Activated CD8-positive, alpha-beta memory T cell treated with anti-CD3 and anti-CD28 coated beads, Interleukin-2, amount 50 U/mL, for 48 hours (primary cell): ENCODE measurements at places on chromosomes 11 and 22.

GRCh38 chr22:38868286-38868721 is 3.7 kb downstream of the CBX6 start:
- no peak for DNase-seq

DNA sequence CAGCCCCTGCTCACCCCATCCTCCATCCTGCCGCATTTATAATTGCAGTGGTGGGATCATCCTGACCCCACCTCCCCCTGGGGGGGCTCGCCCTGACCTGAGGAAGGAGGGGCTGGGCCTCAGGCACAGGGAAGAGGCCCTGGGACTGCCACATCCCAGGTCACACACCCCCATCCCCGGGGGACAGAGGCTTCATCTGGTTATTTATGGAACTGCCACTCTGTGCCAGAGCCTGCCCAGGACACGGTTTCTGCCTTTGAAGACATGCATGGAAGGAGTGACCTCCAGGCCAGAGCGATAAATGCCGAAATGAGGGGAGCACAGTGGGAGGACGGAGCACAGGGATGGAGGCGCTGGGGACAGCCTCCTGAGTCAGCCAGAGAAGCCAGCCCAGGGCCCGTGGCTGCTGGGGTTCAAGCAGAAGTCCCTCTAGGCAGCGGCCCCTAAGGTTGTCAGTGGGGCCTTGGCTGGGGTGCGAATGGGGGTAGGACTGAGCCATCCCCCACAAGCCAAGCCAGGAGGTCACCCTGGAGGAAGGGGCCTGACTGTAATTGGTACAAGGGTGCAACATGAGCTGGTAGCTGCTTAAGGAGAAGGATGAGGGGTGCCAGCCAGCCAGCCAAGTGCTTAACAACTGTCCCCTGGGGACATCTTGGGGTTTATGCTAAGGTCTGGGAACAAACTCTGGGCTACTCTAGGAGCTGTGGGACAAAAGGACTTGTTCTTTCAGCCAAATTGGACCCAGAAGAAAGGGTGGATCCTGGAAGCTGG is 51.4 kb upstream of the SHISAL1 start:
- DNase-seq = no peak

DNA sequence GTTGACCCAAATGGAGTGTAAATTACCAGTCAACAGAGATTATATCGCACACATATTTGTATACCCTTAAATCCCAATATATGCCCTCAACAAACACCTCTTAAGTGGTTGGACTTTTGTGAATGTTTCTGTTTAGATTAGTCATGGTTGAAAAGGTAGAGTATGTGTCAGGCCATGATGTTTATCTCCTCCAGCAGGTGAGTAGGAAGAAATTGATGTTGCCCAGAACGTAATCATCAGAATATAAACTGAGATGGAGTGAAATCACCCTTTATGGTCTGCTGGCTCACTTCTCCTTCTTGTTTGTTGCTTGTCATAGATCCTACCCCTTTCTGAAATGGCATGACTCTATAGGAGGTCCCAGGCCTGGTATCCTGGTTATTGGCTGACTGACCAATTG is 431.8 kb downstream of the ETS1 start:
- no peak for DNase-seq

DNA sequence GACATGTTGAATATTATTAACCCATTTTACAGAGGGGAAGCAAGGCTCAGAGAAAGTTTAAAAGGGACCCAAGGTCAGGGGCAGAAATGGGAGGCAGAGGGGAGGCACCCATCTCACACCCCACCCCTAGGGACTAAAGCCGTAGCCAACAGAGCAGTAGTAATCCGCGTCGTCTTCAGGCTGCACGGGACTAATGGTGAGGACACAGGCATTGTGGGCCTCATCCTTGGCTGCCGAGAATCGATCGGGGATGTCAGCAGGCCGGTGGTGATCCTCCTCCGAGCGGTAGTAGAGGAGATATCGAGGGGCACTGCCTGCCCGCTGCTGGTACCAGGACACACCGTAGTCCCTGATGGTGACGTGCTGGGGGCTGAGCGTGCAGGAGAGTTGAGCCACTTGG is 1.5 kb downstream of the VPREB3 start:
- DNase-seq = no peak

GRCh38 chr22:30459181-30460052 is 12.4 kb downstream of the SEC14L3 start:
- no peak for DNase-seq

DNA sequence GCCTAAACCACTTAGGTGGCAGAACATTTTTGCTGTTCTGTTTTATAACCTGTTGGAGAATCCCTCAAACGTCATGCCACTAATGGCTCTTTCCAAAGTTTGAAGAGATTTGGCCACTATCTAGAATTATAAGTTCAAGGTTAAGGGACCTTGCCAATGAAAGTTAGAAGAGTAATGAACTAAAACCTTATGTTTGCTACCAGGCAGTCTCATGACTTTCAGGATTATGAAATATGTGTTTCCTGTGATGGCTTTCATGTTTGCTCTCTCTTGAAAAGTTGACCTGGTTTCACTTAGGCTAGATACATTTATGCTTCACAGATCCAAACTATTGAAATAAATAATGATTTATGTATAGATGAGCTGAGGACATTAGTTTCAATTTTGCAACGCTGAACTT is 340.0 kb downstream of the LRRC4C start:
- DNase-seq = no peak

DNA sequence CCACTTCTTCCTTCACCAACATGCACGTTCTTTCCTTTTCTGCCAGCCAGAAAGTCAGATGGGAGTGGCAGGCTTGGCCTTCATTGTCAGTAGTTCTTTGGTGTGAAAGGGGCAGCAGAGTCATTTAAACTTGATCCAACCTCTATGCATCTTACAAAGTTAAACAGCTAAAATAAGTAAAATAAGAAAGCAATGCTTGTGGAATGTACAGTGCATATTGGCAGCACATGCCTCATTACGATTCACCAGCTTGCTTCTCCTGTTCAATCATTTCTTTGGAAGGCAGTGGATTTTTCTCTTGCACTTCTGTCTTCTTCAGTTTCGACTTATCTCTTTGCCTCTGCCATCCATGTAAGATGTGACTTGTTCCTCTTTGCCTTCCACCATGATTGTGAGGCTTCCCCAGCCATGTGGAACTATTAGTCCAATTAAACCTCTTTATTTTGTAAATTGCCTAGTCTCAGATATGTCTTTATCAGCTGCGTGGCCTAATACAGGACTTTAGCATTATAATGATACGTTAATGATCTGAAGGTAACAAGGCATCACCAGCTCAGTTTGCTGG is 14.8 kb downstream of the LGALS12 start:
- no peak for DNase-seq

GRCh38 chr22:42564699-42565098 is 10.9 kb downstream of the SERHL2 start:
- DNase-seq = no peak

DNA sequence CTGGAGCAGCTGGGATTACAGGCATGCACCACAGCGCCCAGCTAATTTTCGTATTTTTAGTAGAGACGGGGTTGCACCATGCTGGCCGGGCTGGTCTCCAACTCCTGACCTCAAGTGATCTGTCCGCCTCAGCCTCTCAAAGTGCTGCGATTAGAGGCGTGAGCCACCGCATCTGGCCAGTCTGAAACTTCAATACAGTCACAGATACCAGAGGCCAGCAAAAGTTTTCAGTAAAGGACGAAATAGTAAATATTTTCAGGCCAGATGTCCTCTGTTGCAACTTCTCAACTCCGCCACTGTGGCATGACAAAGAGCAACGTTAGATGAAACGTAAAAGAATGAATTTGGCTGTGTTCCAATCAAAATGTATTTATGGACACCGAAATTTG is 403.6 kb downstream of the MN1 start:
- DNase-seq = no peak

DNA sequence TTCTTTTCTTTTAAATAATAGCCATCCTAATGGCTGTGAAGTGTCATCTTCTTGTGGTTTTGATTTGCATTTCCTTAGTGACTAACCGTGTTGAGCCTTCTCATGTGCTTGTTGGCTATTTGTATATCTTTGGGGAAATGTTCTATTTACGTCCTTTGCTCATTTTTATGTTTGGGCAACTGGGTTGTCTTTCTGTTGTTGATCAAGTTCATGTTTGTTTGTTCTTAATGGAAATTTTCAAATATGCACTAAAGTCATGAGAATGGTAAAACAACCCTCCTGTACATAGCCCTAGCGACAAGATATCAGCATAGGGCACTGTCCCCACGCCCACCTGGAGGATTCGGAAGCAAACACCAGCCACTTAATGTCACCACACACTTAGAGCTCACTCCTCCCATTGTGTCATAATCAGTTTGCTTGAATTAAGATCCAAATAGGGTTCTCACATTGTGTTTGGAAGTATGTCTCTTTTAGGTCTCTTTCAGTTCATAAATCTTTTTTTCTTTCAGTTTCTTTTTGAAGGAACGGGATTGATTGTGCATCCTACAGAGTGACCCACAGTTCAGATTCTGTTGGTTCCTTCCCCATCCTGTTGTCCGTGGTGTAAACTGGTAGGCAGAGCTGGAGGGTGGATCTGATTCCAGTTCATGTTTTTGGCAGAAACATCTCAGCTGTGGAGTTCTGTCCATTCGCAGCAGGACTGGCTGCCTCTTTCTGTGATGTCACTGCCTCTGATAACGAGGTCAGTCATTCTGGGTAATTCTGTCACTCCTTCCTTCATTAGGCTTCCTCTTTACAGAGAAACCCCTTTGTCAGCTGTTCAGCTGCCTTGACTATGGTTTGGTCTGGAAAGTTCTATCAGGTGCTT is 26.4 kb upstream of the ADORA2A start:
- DNase-seq = no peak

GRCh38 chr11:35622070-35622469 is 3.8 kb downstream of the FJX1 start:
- no peak for DNase-seq

DNA sequence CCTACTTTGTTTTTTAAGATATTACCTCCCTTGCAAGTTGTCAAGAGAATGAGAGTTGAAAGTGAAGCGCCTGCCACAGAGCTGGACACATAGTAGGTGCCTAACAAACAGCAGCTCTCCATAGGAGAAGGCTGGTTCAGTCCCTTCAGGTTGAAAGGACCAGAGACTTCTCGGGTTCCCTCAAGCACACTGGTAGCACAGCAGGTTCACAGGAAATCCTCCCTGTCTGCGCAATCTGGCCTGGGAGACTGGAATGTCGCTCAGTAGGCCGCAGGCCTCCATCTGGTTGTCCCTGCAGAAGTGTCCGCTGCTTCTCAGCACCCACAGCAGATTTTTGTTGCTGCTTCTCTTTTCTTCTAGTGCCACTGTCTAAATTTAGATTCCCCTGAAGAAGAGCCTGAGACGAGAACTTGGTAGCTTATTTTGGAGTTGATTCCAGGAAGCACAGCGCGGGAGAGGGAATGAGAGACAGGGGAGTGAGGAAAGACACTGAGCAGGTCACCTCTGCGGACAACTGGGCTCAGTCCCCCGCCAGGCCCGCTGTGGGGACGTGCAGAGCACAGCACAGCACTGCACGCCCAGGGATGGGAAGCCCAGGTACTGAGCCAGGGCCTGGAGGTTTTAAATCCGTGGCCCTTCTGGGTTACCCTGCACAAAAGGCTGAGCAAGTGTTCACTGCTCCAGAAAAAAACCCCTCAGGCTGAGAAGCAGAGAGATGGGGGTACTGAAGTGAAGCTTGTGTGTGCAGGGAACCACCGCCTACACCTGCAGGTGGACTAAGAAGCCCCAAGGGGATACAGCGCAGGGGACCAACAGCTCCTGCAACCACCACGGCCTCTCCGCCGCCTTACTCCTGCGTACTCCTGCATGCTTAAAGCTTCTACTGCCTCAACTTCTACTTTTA is 31.6 kb downstream of the RBX1 start:
- DNase-seq = no peak

GRCh38 chr11:57214494-57214893 is 22.6 kb downstream of the APLNR start:
- DNase-seq = no peak

GRCh38 chr11:70538641-70539359 is 140.5 kb downstream of the CTTN start:
- DNase-seq = no peak

- DNase-seq = no peak
Measured at GRCh38 chr22:18060646-18061620, 16.9 kb upstream of the PEX26 start.

GRCh38 chr11:130908770-130909625 is 7.3 kb downstream of the SNX19 start:
- no peak for DNase-seq

GRCh38 chr11:44911029-44911814 is 39.5 kb downstream of the TP53I11 start:
- peak; percentile 97 for DNase-seq

DNA sequence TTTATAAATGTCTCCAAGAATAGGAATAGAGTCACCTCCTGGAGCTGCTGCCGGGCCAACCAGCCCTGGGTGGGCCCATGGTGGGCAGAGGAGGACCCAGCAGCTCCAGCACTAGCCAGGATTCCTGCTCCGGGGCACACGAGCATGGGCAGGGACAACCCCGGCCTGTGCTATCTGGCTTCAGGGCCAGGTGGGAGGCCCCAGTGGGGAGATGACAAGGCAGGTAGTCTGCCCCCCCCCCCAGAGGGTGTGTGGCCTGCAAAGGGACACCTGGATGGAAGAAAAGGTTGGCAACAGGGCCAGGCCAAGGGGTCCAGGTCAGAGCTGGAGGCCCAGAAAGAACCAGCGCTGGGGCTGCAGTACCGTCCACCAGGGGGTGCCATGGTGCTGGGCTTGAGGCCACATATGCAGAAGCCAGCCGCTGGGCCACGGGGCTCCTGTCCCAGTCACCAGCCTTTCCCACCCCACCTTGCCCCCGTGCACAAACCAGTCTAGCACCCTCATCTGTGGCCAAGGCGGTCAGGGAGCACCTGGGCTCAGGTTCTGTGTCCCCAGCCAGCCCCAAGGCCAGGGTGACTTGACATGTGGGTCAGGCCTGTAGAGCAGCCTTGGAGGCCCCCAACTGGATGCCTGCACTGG is 3.4 kb downstream of the TSPAN32 start:
- peak; percentile 96 for DNase-seq

DNA sequence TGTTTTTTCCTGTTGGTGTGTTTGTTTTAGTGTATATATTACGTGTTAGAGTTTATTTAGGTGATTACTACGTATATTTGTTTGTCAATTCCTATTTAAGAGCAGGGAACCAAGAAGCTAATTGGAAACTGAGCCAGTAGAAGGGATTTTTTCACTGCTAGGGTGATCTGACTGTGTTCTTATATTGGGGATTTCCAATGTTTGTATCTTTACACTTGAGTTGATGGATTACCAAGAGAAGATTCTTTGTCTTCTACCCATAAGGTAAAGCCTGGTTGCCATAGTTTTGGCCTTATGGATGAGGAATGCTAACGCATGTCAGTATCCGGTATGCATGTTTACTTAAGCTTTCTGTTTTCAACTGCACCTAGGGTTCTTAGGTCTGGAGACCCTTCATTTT is 35.6 kb downstream of the SIK2 start:
- DNase-seq = no peak

GRCh38 chr11:116287866-116288265 is 484.9 kb downstream of the BUD13 start:
- no peak for DNase-seq

GRCh38 chr11:35160902-35161597 is 22.1 kb downstream of the CD44 start:
- no peak for DNase-seq

- DNase-seq = no peak
Measured at GRCh38 chr11:24108609-24109008, 388.2 kb upstream of the LUZP2 start.

- no peak for DNase-seq
Measured at GRCh38 chr11:104122011-104122635, 41.8 kb downstream of the PDGFD start.

- no peak for DNase-seq
Measured at GRCh38 chr22:30596886-30597285, 5.2 kb upstream of the PES1 start.

- no peak for DNase-seq
Measured at GRCh38 chr11:93564895-93565294, 21.7 kb upstream of the SMCO4 start.
